ENCODE measurements at places on chromosomes 11 and 22.

DNA sequence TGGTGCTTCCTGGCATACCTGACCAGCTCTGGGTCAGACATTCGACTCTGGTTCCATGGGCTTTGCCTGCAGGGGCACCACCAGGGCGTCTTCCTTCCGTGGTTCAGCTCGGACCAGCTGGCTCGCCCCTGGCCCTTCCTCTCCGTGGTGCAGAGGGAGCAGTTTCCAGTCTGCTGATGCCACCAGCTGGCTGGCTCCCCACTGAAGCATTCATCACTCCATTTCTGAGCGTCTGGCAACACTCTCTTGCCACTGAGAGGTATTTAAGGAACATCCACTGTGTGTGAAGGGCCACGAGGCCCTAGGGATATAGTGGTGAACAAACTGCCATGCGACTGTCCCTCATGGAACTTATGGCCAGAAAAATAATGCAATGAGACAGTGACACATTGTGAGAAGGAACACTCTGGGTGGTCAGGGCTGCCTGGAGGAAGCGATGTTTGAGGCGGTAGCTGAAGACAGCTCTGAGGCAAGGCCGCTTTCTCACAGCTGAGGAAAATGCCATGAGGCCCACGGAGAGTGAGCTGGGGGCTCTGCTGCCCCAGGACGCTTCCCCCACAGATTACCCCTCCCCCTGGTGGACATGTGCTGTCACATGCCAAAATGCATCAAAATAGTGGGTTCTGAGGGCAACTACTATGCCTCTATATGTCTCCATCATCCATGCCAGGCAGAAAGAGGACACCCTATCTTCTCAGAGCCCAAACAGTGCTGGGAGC lies 44.9 kb upstream of the ARFGAP3 start:
- DNase-seq = no peak

- DNase-seq = no peak
Observed at GRCh38 chr11:680970-681369, 14.1 kb downstream of the DEAF1 start.

- no peak for DNase-seq
Observed at GRCh38 chr11:91187314-91187713, 964.5 kb upstream of the CHORDC1 start.

DNA sequence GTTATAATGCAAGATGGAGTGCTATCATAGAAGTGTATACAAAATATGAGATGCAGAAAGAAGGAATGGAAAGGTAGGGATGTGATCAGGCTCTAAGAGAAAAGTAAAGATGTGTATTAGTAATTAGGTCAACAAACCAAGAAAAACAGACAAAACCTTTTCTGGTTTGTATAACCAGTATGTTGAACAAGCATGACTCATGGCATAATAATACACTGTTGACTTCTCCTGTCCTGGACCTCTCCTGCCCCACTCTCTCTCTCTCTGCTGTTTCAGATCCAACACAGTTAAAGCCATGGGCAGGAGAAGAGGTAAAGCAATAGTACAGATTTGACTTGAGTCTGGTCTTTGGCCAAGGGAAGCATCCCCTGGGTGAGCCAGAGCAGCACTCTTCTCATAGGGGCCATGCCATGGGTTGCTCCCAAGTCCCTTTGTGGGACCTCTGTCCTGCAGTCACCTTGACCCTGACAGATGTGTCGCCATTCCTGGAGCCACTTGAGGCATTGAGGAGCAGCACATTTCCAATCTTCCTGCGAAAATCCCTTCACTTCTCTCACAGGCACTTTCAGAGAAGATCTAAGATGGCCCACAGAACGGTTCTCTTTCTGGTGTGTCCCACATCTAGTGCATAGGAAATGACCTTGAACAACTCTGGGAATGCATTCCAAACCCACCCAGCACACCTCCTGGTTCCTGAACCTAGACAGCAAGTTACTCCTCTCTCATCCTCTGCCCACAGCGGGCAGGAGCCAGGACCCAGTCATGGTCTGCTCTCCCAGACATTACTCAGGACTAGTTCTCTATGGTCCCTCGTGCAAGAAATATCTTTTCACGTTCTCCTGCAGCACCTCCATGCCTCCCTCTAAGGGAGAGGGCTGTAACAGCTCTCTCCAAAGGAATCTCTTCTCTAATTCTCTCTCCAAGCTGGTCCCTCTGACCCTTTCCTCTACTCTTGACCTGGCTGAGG lies 58.2 kb upstream of the PRSS23 start:
- DNase-seq = no peak

GRCh38 chr11:78060533-78060932 lies 3.1 kb upstream of the THRSP start:
- no peak for DNase-seq

DNA sequence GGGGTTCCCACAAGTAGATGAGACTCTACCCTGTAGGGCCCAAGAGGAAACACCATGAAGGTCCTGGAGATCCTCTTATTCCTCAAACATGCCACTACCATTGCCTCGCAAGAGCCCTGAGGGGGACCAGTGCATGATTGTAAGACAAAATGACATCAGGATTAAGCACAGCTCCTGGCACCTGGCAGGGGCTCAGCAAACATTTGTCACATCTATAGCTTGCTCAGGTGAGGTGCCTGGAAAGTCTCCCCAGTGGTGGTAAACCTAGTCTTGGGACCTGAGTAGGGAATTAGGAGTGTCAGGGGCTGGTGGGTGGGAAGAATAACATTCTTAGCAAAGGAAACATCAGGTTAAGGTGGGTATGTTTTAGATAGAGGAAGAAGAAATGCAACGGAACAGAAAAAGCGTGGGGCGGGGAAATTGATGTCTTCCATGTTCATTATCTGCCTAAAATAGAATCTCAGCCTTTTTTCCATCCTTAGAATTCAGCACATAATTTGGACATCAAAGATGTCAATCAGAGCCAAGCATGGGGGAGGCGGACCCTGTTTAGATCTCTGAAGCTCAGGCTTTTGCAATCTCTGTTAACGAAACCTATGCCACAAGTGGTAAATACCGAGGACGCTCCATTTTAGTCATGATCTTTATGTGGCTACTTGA lies 924 bp downstream of the YPEL1 start:
- DNase-seq = no peak

- DNase-seq = peak; percentile 67
Observed at GRCh38 chr22:36027935-36028645, 534 bp downstream of the RBFOX2 start.

- DNase-seq = no peak
Observed at GRCh38 chr22:17787716-17788330, 13.6 kb upstream of the BID start.

- DNase-seq = no peak
Observed at GRCh38 chr11:126700768-126701519, 299.6 kb downstream of the KIRREL3 start.

DNA sequence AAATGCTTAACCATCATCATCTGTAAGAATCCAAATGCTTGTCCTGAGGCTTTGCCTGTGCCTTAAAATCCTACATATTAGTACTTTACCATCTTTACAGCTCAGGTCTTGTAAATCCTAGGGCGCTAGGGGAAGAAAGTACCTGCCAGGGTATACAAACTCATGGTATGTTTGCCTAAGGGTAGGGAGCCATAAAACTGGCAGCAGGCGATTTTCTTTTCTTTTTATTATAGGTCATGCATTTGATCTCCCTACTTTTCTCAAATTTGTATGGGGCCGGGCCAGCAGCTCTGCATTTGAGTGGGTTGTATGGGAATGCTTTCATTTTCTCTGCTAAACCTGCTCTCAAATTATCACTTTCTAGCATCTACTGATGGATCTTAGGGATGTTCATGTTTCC lies 24.0 kb upstream of the ZBED5 start:
- no peak for DNase-seq

DNA sequence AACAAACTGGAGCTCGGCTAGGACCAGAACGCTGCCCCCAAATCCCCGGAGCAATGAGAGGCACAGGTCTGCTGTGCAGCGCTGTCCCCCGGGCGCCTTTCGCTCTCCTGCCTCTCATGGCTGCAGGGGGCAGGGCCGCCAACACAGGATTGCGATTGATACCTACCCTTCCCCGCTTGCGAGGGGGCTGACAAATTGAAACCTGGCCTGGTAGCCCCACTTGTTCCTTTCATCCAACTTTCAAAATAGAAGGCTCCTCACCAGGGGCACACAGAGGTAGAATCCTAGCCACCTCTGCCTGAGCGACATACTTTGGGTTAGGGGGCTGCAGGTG lies 642 bp upstream of the CASTOR1 start:
- DNase-seq = peak; percentile 76

DNA sequence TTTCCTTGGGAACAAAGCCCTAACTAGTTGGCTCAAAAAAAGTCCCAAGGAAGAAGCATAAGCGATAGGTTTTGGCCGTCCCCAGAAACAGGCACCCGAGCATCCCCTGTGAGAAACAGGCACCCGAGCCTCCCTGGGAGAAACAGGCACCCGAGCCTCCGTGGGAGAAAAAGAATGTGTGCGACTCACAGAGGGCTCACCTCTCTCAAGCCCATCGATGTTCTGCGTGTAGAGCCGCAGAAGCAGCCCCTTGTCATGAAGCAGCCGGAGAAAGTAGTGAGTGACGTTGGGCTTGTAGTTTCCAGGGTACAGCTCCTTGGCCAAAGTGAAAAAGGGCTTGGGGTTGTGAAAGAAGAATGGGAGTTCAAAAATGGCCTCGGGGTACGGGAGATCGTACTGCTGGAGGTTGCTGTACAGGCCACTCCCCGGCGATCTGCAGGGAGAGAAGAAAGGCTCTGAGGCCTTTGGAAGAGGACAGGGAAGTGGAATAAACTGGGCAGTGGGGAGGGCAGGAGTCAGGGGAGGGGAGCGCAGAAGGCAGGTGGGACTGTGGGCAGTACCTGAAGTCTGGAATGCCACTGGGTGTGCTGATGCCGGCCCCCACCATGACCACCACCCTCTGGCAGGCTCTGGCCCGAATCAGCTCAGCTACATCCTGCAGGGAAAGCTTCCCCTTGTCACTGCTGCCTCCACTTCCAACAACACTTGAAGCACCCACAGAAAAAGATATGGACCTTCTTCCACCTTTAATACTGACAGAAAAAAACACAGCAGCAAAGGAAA lies 3.2 kb downstream of the SIRT3 start:
- no peak for DNase-seq

- DNase-seq = no peak
Observed at GRCh38 chr11:59144096-59144495, 1.4 kb downstream of the FAM111A start.

DNA sequence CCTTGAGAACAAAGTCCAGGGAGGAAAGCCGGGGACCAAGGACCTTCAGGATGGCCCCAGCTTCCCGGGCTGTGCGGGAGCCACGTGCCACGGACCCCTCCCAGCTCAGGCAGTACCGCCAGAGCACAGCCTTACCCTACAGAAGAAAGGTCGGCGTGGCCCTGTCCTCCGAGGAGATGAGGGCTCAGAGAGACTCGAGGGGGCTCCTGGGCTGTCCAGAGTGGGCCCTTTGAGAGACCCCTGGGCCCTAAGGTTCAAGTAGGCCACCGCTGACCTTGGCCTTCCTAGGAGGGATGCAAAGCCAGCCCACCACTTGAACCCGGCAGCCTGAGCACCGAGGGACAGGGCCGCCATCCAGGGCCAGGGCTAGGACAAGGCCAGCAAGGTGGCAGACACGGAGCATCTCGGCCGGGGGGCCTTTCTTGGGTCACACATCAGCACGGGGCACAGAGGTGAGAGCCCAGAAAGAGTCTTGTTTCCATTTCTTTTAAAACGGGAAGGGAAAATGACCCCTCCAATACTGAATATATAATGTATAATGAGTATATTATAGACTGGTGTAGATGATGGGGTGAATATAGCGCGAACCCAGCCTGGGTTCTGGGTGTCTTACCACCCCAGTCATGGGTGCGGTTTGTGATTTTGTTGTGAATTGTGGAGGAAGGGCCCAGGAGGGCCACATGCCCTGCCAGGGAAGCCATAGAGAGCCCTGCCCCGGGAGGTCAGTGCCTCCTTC lies 34.4 kb upstream of the PPARA start:
- DNase-seq = no peak

- DNase-seq = no peak
Observed at GRCh38 chr11:33618956-33619355, 81.7 kb downstream of the C11orf91 start.

DNA sequence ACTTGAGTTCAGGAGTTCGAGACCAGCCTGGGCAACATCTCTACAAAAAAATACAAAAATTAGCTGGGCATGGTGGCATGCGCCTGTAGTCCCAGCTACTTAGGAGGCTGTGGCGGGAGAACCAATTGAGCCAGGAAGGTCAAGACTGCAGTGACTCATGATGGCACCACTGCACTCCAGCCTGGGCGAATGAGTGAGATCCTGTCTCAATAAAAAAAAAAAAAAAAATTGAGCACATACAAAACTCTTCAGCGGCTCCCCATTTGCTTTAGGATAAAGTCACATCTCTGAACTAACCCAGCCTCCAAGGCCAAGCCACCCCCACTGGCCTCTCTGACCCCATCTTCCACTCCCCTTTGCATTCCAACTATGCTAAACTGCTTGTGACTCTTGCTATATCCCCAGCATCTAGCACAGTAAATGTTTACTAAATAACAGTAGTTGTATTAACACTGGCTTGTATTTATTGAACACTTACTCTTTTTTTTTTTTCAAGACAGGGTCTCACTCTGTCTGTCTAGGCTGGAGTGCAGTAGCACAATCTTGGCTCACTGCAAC lies 28.9 kb downstream of the CREB3L1 start:
- no peak for DNase-seq

GRCh38 chr11:12388173-12388572 lies 10.8 kb downstream of the PARVA start:
- DNase-seq = no peak

DNA sequence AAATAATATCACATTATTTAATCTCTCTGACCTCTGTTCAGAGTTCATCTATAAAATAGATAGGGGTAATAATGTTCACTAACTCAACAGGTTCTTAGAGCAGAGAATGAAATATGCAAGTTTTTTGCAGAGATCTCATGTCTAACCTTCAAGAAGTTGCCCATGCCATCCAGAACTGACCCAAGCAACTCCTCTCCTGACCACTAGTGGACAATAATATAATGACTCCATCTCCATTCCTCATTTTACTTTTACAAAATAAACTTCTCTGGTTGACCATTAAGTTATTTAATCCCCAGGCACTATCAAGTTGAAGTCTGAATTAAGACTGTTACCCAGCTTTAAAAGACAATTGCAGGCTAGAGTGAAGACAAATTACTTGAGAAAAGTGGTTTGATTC lies 382.6 kb downstream of the KCNA4 start:
- no peak for DNase-seq

DNA sequence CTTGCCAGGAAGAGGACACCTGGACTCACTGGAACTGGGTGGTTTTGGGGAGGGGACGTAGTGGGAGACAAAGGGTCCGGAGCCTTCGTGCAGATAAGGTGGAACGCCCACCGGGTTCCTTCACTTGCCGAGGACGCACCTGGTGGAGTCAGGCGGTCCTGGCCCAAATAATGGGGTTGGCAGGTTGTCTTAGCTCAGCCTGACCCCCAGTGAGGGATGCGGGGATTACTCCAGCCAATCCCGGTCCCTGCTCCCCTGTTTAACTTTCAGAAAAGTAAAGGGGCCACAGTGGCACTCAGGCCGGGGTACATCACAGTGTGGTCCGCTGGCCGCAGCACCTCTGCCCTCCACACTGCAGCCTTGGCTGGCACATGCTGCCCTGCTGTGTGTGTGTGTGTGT lies 18.0 kb downstream of the A4GALT start:
- no peak for DNase-seq

- no peak for DNase-seq
Observed at GRCh38 chr11:9664276-9665171, 647 bp downstream of the SWAP70 start.
